ENCODE measurements at places on chromosomes 7 and 10.

DNA sequence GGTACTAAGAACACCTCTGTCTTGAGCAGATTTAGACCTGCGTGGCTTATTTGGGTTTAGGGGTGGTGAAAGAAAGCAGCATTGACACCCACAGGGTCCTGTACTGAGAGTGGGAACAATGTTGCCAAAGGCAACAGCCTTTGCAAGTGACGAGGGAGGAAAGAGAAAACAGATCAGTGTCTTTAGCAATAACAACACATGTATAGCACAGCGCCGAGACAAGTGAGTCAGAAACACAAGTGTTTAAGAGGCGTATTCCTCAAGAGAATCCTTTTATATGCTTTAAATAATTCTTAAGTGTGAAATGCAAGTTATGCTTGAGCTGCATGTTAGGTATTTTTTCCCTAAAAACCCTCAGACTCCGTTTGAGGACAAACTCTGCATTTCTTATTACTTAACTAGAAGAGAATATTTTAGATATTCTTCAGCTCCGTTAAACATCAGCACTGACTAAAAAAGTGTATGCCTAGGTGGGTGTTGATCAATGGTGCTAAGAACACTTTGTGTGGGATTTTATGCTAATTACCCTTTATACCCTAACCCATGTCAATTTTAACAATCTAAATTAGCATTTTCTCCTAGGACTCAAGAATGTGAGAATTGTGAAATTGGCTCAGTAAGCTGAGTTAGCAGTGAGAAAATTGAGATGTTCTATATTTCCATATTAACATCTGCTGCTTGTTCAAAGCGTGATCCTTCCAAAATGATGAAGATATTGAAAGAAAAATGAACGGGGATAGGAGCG lies 1095.4 kb upstream of the CELF2 start:
- no peak for DNase-seq

GRCh38 chr7:99729486-99730237 lies 5.3 kb downstream of the CYP3A7 start:
- DNase-seq, result no peak

DNA sequence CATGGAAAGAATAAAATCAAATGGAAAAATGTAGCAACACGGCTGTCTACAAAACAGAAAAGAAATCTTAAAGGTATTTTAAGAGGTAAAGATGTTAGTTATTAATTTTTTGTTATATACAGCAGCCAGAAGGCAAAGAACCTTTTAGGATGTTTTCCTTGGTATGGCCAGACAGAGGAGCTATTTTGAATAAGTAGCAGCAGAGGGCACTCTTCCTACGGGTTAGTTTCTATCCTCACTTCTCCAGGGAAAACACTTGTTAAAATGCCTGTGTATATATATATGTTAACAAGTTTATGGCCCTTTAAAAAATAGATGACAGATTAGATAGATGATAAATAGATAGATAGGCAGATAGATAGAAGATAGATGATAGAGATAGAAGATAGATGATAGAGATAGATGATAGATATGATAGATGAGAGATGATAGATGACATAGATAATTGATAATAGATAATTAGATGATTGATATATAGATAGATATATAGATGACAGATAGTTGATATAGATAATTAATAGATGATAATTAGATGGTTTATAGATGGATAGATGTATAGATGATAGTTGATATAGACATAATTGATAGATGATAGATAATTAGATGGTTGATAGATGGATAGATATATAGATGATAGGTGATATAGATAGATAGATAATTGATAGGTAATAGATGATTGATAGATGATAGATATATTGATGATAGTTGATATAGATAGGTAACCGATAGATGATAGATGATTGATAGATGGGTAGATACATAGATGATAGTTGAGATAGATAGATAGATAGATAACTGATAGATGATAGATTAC lies 57.8 kb upstream of the WIPF3 start:
- DNase-seq, result no peak

DNA sequence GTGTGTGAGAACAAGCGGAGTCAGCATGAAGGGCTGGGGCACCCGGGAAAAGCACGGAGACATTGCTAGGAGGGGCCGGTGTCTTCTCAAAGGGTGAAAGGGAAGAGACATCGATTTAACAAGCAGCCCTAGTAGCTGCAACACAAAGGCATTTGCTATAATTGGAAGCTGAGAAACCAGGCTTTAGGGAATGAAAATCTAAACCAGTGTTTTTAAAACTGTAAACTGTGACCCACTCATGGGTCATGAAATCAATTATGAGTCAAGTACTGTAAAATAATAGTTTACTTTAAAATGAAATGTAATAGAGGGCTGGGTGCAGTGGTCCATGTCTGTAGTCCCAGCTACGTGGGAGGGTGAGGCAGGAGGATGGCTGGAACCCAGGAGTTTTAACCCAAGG lies 128.7 kb upstream of the RHEB start:
- DNase-seq, result no peak

GRCh38 chr10:24680647-24681524 lies 42.8 kb downstream of the ARHGAP21 start:
- no peak for DNase-seq

GRCh38 chr7:128933180-128933891 lies 4.4 kb upstream of the IRF5 start:
- no peak for DNase-seq

GRCh38 chr10:83725567-83725966 lies 413.7 kb upstream of the GHITM start:
- no peak for DNase-seq

GRCh38 chr7:143884969-143885559 lies 16.9 kb downstream of the TCAF1 start:
- peak; percentile 89 for DNase-seq

DNA sequence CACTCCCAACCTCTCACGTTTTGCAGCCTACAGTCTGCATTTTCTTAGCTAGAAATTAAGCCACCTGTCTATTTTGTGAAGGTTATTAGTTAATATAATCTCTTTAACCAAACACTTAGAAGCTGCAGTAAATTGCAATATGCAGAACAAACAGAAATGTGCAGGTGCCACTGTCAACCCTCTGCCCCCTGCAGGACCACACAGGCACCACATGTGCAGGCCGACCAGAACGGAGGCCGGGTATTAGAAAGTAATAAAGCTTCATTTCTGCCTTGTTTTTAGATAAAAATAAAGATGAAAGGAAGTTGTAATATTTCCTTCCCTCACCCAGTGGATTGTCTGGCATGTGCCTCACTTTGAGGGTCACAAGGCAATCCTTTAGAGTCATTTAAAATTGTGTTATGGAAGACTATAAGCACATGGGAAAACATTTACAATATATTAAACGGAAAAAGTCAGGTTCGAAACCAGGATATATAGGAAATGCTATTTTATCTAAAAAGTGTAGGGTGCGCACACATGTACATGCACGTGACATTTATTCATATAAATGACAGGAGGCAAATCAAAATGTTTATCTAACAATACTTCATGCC lies 158.2 kb downstream of the ARHGAP12 start:
- peak; percentile 75 for DNase-seq

DNA sequence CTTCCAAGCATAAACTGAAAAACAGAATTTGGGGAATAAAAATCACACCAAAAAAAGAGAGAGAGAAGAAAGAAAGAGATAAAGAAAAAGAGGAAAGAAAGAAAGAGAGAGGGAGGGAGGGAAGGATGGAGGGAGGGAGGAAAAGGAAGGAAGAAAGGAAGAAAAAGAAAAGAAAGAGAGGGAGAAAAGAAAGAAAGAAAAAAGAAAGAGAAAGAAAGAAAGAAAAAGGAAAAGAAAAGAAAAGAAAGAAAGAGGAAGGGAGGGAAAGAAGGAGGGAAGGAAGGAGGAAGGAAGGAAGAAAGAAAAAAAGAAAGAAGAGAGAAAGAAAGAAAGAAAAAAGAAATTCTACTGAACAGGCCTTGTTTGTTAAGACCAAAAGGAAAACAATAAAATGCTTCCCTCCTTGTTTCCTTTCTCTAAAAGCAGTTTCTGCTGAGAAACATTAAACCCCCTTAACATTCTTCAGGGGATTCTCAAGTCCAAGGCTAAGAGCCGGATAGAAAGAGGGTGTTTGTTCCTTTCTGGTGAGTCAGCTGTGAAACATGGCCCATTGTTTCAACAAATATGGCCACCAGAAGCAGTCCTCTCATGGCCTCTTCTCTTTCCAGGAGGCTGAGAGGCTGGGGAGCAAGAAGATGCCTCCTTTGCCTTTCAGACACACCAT lies 46.9 kb upstream of the GPAM start:
- DNase-seq, result no peak

DNA sequence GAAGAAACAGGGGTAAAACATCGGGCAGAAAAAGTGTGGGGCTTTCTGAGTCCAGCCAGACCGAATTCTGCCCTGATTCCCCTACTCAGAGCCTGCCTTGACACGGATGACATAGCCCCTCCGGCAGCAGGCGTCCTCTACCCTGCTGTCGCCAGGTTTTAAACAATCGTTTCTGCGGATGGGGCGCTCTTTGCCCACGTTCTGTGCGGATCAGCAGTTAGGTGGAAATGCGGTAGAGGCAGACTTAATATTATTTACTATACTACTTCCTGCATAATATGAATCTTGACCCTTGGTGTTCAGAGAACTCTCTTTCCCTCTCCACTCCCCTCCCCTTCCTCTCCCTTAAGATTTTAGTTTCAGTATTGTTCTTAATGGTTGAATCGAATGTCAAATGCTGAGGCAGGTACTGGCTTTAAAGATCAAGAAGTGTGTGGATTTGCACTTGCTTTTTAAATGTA lies 2.4 kb downstream of the GATA3 start:
- no peak for DNase-seq

DNA sequence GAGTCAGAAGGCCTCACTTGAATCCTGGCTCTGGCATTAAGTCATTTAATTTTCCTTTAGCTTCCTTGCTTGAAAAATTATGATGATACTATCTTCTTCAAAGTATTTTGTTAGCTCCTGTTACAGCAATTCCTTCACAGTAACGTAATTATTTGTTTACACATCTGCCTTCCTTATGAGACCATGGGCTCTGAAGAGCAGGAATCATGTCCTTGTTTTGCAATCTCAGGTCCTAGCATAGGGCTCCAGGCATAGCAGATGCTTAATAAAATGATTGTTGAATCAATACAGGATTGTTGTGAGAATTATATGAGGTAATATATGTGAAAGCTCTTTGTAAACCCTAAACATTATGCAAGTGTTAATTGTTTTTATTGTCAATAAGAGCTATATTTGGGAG lies 25.5 kb downstream of the KLHDC10 start:
- no peak for DNase-seq

DNA sequence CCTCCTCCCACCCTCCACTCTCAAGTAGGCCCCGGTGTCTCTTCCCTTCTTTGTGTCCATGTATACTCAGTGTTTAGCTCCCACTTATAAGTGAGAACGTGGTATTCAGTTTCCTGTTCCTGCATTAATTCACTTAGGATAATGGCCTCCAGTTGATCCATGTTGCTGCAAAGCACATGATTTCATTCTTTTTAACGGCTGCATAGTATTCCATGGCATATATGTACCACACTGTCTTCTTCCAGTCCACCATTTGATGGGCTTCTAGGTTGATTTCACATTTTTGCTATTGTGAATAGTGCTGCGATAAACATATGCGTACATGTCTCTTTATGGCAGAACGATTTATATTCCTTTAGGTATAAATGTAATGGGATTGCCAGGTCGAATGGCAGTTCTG lies 51.0 kb downstream of the FAM171A1 start:
- DNase-seq, result no peak

- DNase-seq, result no peak
These were observed 9.6 kb downstream of the PKD1L1 start for GRCh38 chr7:47938574-47939165.

- DNase-seq, result peak; percentile 74
These were observed 64.7 kb downstream of the DIP2C start for GRCh38 chr10:624605-625332.

GRCh38 chr10:33521062-33521461 lies 186.6 kb upstream of the NRP1 start:
- DNase-seq, result no peak

DNA sequence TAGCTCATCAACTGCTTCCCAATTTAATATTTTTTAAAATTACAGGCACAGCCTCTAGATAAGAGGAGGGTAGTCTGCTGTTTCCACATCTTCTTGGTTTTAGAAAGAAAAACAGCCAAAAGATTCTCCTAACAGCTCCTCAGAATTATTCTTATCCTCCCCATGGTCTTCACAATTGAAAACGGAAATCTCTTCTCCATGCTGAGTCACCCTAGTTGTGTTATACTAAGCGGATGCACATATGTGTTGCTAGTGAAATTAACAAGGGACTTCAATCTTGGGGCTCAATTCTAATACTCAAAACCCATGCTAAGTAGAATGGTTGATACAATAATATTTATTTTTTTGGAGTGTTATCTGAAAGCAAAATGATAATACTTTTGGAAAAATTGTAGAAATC lies 71.9 kb upstream of the NPY start:
- no peak for DNase-seq

- no peak for DNase-seq
These were observed 51.9 kb downstream of the OAT start for GRCh38 chr10:124366825-124367224.

GRCh38 chr7:93626869-93627268 lies 52.3 kb upstream of the CALCR start:
- DNase-seq, result no peak

DNA sequence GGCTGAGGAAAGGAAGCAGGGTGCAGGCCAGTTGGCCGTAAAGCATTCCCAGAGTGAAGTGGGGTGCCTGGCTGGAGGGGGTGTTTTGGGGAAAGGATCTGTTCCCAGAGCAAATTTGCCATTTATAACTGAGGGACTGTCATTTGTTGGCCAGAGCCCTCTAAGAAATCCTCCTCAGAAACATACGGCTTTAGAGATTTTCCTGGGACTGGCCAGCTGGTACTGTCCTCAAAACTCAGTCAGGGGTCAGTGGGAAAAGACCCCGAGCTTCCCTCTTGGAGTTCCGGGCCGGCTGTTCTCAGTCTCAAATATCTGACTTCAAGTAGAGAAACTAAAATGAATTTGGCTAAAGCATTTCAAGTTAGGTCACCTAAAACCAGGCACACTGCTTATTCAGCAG lies 55.9 kb downstream of the ETV1 start:
- DNase-seq, result no peak

DNA sequence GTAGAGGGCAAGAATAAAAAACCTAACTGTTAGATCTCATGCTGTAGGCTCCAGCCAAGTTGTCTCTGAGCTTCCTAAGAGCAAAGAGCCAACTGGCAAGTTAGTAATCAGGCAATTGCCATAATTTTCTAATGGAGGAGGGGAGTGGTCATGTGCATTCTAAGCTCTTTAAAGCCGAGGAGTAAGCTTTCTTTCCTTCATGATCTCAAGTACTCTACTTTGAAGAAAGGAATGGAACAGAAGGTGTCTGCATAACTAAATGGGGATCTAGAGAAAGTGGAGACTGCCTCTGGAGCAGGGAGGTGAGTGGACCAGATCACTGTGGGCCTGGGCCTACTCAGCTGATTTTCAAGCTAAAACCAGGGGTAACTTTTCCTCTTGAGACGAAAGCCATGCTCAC lies 37.7 kb upstream of the TOMM7 start:
- no peak for DNase-seq
